ENCODE measurements at places on chromosomes 6 and 20. TPM values are rescaled to one million over a fixed set of nuclear protein-coding genes. Genes with fewer than 3 reads are reported as not detected.

Gene PNPLA1
- not detected for total RNA-seq

Gene BTN2A1
- 16.0 TPM for total RNA-seq

Gene ADGB
- total RNA-seq: not detected

Gene SIRPA
- 25.5 TPM for total RNA-seq

Gene SPINT4
- total RNA-seq: not detected

Gene DEFB127
- not detected for total RNA-seq

Gene CLVS2
- 0.05 TPM for total RNA-seq

Gene ENPP5
- total RNA-seq: 3.0 TPM

Gene COL12A1
- total RNA-seq: 12.2 TPM

Gene PROKR2
- not detected for total RNA-seq

DNA sequence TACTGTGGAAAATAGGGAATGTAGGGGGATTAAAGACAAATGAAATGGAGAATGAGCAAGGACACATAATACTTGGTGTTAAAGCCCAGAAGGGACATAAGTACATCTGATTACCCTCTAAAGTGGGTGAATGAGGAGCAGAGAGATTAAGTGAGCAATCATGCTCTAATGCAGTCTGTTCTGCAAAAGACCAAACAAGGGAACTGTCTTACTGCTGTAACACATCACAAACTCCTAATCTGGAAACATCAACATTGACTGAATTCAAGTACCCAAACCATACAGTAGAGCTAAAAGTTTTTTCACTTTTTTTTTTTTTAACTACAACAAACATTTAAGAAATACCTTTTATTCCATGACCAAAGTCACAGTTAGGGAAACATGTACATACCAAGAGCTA, 19.3 kb upstream of the SLC17A4 start:
- no peak for DNase-seq

DNA sequence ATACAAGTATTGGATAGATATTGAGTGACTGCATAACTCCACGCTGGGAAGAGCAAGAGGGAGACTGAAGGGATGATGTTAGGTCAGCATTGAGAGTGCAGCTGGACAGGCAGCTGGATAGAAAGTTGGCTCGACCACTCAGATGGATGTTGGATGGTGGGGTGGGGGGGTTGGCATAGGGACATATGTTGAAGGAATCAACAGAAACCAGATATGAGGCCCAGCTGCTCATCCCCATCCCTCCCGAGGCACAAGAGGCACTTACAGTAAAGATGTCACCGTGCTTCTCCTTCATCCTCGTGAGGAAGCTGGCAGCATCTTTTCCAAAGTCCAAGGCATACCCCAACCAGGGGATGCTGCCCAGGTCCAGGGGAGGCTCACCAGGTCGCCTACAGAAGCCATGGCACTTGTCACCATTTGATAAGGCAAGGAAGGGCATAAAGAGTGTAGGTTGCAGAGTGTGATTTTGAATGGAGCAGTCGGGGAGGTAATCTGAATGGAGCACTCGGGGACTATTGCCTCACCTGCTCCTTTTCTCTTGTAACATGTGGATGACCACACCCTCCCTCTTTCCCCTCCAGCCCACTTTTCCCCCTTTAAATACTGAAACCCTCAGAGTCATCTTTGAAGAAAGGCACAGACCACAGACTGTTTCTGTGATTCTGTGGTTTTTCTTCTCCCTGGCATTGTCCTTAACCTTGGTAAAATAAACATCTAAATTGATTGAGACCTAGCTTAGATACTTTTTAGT, 18.0 kb downstream of the PTGIS start:
- no peak for DNase-seq

DNA sequence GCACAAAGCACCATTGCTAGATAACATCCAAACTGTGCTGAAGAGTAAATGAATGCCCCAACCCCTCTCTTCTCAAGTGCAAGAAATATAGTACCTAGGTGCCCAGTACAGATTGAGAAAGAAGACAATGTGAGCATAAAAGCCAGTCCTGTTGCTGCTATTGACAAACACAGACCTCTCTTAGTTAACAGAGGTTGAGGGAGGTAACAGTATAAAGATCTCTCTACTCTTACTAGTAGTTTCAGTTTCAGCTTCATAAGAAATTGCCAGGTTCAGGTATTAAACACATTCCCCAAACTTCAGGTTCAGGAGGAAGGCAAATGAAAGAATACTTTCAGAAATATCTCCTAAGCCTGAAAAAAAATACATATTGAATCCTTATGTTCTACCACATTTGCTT, 31.4 kb downstream of the TBC1D32 start:
- no peak for DNase-seq

- no peak for DNase-seq
Measured at GRCh38 chr6:47859175-47859574, 77.3 kb downstream of the OPN5 start.

- DNase-seq: no peak
Measured at GRCh38 chr20:13029687-13030375, 21.1 kb downstream of the SPTLC3 start.

DNA sequence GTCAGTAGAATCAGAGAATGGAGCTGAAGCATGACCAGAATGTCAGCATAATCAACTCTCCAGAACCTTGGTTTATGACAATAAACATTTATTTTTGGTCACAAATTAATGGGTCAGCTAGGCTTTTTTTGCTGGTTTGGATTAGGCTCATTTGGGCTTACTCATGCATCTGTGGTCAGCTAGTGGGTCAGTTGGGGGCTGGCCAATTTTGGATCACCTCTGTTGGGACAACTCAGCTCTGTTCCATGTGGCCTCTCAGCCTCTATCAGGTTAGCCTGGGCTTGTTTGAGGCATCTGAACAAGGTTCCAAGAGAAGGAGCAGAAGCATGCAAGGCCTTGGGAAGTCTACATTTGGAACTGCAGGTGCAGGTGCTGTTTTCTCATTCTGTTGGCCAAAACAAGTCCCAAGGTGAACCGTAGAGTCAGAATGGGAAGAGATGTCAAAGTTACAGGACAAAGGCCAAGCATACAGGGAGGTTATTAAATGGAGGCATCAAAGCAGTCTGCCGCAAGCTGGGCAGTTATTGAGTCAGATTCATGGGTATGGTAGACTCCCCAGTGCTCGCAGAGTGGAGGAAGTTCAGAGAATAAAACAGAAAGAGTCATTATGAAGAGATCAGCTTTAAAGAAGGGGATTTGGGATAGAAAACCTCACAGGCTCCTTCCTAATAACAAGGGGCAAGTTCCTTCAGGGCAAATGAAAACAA, 173.0 kb downstream of the PLCB4 start:
- DNase-seq: no peak

DNA sequence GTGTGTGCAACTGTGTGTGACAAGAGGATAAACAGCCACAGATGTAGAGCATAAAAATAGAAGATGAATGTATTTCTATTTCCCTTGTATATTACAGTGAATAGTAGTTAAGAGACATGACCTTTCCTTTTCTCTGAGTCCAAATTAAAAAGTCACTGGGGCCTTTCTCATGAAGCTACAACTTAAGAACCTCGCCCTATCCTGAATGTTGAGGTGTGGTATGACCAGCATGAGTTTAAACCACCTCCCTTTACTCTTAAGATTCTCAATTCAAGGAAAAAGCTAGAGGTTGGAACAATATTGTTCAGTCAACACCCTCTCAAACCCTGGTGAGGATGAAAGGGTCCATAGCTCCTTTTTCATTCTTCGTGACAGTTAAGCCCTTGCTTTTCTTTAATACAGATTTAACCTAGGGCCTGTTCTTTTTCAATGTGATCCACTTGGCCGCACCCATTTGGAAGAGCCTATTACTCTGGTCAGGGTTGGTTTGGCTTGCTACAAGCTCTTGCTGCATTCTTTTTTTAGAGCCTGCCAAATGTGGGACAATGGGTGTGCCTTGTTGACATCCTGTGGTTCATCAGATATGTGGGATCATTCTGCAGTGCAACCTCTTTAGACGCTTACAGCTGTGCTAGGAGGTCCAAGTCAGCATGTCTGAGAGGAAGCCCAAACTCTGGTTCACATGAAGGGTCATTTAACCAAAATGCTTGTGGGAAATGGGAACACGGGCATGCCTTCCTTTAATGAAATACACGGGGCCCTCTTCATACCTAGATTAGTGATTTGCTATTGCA, 290.0 kb downstream of the HAO1 start:
- DNase-seq: no peak

- peak; percentile 6 for DNase-seq
Measured at GRCh38 chr20:25271486-25272222, 23.8 kb downstream of the PYGB start.

DNA sequence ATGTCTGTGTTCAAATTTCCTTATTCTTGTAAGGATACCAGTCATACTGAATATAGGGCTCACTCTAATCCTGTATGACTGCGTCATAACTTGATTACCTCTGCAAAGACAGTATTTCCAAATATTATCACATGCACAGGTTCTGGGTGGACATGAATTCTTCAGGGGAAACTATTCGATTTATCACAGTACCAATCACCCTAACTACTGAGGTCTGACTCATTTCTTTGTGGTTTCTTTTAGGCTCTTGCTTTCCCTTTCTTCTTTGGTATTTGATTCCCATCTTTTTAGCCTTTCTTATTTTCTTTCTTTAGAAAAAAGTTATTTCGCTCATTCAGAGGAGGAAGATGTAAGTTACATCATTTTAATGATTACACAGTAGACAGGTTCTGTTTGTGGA, 40.3 kb upstream of the TBX18 start:
- no peak for DNase-seq

DNA sequence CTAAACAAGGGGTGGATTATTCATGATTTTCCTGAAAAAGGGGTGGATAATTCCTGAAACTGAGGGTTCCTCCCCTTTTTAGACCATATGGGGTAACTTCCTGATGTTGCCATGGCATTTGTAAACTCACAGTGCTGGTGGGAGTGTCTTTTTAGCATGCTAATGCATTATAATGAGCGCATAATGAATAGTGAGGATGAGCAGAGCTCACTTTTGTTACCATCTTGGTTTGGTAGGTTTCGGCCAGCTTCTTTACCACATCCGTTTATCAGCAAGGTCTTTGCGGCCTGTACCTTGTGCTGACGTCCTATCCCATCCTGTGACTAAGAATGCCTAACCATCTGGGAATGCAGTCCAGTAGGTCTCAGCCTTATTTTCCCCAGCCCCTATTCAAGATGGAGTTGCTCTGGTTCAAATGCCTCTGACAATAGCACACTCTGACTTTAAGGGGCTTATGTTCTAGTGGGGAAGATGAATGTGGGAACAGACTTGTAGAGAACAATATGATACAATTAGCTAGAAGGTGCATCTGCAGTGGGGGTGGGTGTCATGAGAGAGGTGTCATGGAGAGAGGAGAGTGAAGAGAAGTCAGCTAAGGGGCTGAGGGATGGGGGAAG, 4.2 kb upstream of the GPR31 start:
- DNase-seq: no peak

- DNase-seq: no peak
Measured at GRCh38 chr6:1689141-1689540, 79.4 kb downstream of the FOXC1 start.

DNA sequence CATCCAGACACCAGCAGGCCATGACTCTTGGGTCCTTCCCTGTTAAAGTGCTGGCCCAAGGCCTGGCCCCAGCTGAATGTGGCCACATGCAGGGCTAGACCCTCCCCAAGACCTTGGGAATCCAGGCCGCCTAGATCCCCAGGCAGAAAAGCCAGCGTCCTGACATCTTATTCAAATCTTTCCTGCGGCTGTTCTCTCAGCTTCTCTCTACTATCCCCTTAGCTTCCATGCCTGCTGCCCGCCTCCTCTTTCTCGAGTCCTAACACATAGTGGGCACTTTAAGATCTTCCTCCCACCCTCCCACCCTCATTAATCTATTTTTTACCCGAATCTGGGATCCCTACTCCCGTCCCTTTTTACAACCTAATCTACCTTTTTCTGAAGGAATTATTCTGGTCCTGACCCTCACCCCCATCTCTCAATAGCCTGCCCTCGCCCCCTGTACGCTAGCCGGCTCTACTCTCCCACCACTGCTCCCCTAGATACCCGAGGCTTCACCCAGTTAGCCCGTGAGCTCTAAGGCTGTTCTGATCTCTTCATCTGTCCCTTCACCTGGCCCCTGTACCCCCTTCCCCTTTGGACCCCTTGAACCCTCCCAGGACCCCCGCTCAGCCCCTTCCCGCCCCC, at the start of gene CCHCR1:
Gene CCHCR1 (minus strand): TSS at position 290 of the 627 bp plus-strand sequence. CDS start 202 bp downstream, at position 88.
- no peak for DNase-seq

GRCh38 chr6:11367638-11368199, 135.3 kb upstream of the NEDD9 start:
- DNase-seq: no peak

DNA sequence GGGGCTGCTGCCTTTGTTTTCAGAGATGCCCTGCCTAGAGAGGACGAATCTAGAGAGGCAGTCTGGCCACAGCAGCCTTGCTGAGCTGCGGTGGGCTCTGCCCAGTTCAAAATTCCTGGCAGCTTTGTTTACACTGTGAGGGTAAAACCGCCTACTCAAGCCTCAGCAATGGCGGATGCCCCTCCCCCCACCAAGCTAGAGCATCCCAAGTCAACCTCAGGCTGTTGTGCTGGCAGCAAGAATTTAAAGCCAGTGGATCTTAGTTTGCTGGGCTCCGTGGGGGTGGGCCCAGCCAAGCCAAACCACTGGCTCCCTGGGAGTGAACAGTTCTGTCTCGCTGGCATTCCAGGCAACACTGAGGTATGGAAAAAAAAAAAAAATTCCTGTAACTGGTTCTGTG, 970.9 kb downstream of the TBC1D32 start:
- DNase-seq: no peak

DNA sequence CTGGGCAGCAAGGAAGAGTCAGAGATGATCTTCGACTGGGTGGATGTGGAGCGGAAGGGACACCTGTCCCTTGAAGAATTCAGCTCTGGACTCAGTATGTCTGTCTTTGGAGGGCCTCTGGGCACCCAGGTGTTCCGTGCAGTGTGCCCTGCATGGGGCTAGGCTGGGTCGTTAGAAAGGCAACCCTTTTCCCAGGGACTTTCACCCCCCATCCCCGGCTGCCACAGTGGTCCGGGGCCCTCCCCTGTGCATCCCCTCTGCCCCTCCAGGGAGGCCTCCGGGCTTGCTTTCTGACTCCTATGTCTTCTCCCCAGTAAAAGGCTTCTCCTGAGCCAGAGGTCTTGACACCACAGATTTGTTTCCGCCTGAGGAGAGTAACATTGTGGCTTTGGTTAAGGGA, 16.2 kb downstream of the RAB44 start:
- no peak for DNase-seq

DNA sequence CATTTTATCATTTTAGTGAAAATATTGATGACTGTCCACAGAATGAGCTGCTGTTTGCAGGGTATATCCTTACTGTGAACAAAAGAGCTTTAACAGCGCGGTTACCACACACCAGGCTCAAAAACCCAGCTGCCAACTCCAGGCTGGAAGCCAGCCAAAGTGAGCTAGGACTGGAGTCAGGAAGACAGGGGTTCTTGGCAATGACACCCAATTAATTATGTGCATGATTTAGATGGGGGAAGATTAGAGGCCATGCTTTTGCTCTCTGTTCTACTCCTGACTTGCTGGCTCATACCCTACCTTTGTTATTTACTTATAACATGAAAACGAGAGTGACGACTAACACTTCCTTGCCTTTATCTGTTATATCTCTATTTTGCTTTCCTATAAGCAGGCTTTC, 128.9 kb upstream of the SHLD1 start:
- DNase-seq: no peak
